C1 segment of cervical spinal cord (tissue), 14 donors: ENCODE measurements at places on chromosomes 7 and 10.

GRCh38 chr7:47194516-47195057 lies 387.3 kb downstream of the TNS3 start:
- no peak for DNase-seq

DNA sequence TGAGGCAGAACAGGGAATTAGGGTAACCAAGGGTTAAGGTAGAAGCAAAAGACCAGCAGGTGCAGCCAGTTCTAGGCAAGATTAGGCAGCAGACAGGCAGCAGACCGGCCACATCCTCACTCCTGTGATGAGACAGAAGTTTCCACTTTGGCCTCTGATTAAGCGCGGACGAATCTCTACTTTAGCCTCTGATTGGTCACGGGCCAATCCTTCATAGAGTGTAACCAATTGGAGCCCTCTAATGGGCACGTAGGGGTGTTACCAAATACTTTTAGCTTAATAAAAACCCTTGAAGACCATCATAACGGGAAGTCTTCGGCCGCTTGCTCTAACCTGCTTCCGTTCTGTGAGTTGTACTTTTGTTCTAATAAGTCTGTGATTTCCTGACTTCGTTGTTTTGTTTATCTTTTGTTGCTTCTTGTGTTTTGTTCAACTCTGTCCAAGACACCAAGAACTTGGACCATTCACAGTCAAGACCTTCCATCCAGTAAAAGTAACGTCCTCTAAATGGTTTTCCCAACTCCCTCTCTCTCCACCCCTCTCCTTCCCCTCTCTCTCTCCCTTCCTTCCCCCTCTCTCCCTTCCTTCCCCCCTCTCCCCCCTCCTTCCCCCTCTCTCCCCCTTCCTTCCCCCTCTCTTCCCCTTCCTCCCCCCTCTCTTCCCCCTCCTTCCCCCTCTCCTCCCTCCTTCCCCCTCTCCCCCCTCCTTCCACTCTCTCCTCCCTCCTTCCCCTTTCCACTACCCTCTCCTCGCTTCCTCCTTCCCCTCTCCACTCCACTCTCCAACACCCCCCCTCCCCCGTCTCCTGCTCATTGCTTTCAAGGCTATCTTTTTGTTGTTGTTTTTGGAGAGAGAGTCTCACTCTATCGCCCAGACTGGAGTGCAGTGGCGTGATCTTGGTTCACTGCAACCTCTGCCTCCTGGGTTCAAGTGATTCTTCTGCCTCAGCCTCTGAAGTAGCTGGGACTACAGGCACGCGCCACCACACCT lies 13.2 kb upstream of the MALSU1 start:
- no peak for DNase-seq

GRCh38 chr7:130838738-130839137 lies 104.7 kb upstream of the KLF14 start:
- no peak for DNase-seq

DNA sequence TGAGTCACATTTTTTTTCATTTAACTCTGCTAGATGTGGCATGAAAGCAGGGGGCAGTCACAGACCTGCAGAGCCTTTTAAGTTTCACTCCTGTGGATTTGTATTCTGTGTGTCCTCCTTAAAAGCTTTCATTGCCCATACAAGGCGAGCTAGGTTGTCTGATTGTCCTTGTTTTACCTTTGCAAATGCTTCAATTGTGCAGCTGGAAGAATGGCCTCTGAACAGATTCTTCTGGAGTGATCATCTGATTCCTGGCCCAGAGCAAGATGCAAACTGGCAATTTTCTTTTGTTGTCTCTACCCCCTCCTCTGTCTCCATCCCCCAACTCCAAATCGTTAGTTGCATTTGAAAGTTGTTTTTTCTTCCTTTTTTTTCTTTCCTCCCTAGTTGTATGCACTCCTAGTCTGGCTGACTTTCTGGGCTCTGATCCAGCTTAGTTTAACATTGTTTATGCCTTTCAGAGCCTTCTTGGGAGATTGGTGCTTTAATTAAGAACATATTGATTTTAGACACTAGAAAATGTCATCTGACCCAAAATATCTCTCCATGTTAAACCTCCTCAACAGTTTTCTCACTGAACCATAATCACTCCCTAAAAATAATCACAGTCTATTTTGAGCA lies 150.2 kb downstream of the REEP3 start:
- no peak for DNase-seq

- DNase-seq = no peak
Observed at GRCh38 chr7:22945584-22945983, 68.3 kb downstream of the HYCC1 start.

DNA sequence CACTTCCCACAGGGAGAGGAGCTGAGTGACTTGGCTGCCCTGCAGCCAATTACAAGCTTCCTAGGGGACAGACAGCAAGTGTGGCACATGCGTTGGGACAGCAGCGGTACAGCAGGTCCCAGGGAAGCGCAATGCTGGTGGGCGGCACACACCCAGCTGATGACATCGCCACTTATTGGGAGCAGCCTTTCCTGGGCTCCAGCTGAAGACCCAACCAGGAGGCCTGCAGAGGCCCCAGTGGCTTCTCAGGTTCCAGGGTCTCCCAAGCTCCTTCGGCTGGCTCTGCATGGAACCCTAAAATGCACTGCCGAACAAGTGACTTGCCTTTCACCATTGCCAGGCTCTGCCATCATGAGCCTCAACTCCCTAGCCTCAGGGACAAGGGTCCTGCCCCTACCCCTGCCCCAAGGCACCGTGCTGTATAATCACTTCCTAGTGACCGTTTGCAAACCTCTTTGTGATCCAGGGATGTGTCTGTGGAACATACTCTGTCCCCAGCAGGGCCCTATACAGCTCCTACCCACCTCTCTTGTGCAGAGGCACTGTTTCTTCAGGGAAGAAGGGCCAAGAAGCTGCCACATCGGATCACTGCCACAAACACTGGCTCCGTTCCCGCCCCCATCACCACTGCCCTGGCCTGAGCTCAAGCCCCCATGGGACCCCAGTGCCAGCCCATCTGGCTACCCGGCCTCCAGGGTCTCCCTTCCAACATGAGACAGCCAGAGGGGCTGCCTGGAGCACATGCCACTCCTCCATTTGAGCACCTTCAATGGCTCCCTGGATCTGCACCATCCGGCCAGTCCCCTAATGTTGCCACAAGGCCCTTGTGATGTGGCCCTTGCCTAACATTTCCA lies 19.3 kb upstream of the SLIT1 start:
- DNase-seq = no peak

DNA sequence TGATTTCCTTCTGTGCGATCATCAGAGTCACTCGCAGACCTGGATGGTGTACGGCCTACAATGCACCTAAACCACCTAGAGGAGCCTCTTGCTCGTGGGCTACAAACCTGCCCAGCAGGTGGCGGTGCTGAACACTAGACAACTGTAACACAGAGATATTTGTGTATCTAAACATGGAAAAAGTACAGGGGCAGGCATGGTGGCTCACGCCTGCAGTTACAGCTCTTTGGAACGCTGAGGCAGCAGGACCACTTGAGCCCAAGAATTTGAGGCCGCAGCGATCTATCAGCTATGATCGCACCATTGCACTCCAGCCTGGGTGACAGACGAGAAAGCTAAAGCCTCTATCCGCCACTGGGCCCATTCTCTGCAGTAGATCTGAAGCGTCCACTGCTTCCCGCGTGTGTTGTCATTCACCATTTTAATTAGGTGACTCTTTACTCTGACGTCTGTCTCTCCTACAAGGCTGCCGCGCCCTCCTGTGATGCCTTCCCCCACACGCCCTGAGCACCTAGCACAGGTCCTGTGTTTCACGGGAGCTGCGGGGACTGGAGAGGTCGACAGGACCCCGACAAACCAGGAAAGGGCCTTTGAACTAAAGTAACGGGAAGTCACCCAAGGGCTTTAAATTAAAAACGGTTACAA lies 774 bp downstream of the TUBGCP2 start:
- DNase-seq = no peak

DNA sequence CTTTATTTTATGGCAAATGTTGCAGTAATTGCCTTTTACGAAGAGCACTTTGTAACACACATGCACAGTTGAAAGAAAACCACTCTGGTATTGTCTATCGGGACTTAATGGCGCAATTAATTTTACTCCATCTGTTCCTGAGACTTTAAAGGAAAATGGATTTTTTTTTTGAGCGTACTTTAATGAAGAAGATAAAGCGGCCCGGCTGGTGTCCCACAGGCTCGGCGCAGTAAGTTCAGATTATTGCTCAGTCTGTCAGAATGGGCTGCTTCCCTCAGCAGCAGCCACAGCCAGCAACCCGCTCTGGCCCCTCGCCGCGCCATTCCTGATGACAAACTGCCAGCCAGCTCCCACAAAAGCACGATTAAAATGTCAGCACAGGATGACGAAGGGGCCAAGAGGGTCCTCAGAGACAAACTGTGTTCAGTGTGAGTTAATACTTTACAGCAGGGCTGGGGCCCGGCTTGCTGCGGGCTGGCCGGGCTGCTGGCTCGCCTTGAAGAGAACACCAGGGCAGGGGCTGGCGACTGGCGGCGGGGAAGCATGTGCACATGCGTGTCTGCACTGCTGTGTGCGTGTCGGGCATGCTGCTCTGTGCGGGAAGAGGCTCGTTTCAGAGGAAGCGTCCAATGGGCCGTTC lies 501.0 kb upstream of the GALNT17 start:
- no peak for DNase-seq

DNA sequence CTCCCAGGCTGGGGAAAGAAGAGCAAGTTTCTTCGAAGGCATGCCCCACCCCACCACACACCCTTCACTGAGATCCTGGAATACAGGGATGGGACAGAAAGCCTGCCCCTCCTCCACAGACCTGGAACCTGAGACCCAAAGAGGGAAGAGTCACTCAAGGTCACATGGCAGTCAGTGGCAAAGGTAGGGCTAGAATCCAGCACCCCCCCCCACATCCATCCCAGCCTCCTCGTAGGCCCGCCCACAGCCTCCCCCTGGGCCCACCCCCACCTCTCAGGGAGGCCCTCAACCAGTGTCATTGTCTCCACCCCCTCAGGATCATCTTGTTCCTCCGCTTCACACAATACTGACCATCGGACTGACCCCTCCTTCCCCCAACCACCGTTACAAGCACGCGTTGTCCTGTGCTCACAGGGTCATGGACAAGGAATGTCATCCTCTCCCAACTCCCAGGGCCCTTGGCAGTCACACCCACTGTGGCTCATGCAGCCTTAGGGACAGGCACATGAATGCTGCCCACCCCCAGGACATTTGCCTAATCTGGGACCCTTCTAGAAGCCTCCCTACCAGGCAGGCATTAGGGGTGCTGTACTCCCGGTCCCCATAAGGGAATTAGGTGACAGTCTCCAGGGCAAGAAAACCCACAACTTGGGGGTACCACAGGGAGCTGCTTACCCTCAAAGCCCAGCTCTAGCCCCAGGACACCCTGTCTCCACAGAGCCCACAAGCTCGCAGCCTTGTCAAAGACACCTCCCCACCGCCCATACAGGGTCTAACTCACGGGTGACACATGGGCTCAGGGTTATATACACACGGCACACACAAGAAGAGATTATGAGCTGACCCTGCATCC lies 1.4 kb downstream of the KCNH2 start:
- DNase-seq = no peak

GRCh38 chr7:77687747-77688144 lies 8.5 kb upstream of the RSBN1L start:
- DNase-seq = no peak

GRCh38 chr7:109460296-109460695 lies 890.6 kb downstream of the DNAJB9 start:
- no peak for DNase-seq

DNA sequence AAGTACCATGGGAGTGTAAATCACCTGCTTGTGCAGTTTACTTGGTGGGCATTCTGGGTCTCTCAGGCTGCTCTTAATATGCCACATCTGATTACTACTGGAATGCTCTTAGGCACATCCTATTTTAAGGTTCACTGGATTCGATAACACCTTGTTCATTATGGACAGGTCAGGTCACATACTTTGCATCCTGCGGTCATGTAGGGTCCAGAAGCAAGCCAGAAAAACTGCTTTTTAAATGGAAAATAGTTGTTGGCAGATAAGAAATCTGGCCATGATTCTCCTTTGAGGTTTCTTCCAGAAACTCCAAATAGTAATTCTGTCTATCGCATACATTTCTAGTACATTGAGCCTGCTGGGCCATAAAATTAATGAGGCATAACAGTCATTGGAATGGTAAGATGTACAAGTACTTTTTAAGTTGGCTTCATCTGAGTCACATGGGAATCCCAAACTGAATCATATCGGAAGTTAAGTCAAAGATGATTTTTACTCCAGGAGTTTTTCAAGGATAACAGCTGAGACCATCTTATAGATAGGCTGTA lies 371.9 kb downstream of the LRRTM3 start:
- DNase-seq = no peak

- DNase-seq = no peak
Observed at GRCh38 chr10:88946200-88946599, 6.4 kb downstream of the ACTA2 start.

DNA sequence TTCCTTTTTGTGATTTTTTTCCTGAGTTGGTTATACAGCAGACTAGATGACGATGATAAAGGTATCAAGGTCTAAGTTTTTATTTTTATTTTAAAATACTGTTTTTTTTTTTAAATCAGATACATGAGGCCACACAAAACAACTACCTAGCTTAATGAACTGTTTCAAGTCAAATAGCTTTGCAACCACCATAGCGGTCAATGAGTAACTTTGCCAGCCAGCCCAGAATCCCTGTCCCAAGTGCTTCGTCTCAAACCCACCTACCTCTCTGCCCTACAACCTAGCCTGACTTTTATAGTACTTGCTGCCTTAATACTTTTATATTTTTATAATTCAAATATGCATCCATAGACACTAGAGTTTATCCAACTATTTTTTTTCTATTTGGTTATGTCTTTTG lies 676.5 kb downstream of the NRG3 start:
- no peak for DNase-seq

- no peak for DNase-seq
Observed at GRCh38 chr10:24115403-24115802, 93.5 kb upstream of the KIAA1217 start.

- DNase-seq = no peak
Observed at GRCh38 chr10:37976880-37977203, 395 bp upstream of the ZNF25 start.

DNA sequence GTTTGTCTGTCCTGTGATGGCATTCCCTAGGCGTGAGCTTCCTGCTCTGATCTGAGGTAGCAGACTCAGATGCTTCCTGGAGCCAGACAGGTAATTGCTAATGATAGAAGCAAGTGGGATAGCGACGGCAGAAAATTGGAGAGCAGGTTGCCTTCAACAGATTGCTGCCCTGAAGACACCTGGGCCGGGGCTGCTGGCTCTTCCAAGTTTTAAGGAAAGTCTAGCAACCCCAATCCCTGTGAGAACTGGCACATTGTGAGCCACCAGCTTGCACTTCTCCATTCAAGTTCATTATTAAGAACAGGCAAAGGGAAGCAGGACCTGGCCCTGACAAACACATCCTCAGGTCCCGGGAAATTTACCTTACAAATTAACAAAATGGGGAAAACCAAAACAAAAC lies 50.8 kb downstream of the ITPRID1 start:
- DNase-seq = no peak
